ENCODE measurements at places on chromosomes 3 and 15.

GRCh38 chr3:15592968-15593367 lies 8.4 kb downstream of the HACL1 start:
- DNase-seq: no peak

GRCh38 chr15:25728816-25729215 lies 134.3 kb downstream of the ATP10A start:
- DNase-seq: no peak

DNA sequence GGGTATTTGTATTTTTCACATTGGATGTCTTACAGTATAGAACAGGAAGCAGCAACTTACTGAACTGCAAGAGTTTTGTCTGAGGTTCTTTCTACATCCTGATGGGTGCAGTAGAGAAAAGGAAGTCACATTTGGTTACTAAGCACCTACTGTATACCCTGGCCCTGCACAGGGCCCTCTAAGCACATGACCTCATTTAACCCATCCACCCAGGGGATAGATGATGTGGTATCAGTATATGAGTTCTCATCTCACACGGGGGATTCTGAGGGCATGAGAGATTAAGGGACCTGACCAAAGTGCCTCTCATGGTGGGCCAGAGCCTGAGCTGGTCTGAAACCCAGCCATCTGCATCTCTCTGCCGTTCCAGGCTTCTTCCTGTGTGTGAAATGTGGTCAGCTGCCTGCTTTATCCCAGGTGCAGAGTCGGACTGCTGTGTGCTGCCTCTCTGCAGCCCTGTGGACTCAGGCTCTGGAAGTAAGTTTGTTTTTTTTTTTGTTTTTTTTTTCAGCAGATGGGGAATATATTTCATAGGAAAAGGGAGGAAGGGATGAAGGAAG lies 17.9 kb downstream of the SLC6A11 start:
- no peak for DNase-seq

DNA sequence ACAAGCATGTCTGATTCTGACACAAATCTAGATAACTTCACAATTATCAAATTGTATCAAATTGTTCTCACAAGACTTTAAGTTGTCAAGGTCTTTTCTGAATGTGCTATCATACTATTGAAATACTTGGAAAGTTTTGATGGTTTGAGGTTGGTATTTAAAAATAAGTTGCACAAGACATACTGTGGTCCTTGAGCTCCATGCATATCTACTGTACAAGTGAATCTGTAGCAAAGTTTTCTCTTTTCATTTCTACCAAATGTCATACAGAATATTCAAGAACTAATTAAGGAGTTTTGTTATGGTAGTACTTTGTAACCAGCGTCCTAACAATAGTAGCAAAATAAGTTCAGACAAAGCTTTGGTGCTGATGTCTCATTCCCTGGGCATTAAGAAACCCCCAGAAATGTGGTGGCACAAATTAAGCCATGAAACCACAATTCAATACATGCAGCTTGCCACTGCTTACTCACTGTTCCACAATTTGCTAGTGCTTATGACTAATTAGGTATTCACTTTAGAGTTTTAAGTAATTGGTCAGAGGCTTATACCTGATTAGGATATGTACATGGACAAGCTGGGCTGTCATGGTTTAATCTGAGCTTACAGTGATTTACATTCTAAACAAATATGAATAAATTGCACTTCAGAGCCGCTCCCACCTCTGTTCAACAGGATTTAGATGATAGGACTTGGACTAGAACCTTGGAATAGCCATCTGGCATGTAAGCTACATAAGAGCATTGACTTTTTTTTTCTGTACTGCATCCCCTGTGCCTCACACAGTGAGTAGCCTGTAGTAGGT lies 8.8 kb downstream of the TBC1D23 start:
- DNase-seq: peak; percentile 45

GRCh38 chr15:89108835-89109234 lies 20.6 kb downstream of the ABHD2 start:
- no peak for DNase-seq

DNA sequence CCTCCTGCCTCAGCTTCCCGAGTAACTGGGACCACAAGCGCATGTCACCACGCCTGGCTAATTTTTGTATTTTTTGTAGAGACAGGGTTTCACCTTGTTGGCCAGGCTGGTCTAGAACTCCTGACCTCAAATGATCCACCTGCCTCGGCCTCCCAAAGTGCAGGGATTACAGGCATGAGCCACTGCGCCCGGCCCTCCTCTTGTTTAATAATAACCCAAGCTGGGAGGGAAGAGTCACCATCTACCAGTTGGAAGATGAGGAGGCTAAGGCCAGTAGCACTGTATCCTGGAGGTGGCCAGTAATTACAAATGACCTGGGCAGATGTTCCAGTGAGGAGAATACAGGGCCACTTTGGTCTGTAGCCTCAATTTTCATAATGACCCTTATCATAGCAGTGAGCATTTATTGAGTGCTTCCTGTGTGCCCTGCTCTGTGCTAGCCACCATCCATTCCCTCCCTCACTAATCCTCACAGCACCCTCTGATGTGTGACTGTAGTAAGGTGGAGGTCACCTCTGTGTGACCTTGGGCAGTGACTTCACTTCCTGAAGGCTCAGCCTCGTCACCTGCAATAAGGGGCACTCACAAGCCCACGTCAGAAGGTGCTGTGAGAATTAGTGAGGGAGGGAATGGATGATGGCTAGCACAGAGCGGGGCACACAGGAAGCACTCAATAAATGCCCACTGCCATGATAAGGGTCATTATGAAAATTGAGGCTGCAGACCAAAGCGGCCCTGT lies 64.2 kb downstream of the ABTB1 start:
- DNase-seq: no peak

Measured in ACHN (cell line).